Posterior vena cava (tissue), 2 donors: ENCODE measurements at places on chromosomes 6 and 20.

DNA sequence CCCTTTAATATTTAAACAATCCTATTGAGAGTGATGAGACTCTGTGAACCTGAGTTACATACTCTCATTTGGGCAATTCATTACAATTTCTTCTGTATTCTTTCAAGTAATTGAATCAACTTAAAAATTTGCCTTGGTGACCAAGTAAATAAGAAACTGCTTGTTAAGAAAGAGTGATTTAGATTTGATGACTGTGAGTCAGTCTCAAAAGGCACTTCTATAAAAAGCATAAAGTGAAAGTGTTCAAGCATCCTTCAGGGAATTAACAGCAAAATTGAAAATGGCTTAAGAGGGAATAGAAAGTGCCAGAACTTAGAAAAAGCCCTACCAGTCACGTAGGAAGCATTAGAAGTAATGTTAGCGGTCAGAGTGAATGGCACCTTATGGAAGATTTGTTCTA, 654.7 kb downstream of the EPM2A start:
- no peak for DNase-seq

- DNase-seq, result no peak
These were observed 251.1 kb downstream of the FOXC1 start for GRCh38 chr6:1860756-1861348.

GRCh38 chr20:10559266-10559665, 114.5 kb downstream of the JAG1 start:
- DNase-seq, result no peak

GRCh38 chr6:37474316-37474715, 25.4 kb downstream of the CCDC167 start:
- no peak for DNase-seq

- no peak for DNase-seq
These were observed 45.3 kb upstream of the MYB start for GRCh38 chr6:135135835-135136234.

- DNase-seq, result no peak
These were observed 227.8 kb upstream of the MOCS1 start for GRCh38 chr6:40162074-40162473.

GRCh38 chr6:149423964-149424440, 23.9 kb downstream of the SUMO4 start:
- DNase-seq, result no peak

GRCh38 chr20:12512755-12513154, 496.0 kb upstream of the SPTLC3 start:
- no peak for DNase-seq
